CD4-positive, alpha-beta T cell treated with Interleukin-17A for 1 hour (primary cell): ENCODE measurements at places on chromosomes 3 and 15.
A peak's percentile ranks its signal among the peaks of the same experiment; 100 is the strongest.

DNA sequence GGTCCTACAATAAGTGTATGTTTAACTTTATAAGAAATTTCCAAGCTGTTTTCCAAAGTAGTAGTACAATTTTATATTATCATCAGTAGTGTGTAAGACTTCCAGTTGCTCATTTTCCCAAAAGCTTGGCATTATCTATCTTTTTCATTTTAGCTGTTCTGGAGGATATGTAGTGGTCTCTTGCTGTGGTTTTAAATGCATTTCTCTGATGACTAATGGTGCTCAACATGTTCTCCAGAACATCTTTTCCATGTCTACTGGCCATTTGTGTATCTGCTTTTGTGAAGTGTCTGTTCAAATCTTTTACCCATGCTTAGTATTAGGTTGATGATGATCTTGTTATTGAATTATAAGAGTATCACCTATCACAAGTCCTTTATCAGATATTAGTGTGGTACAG is 13.3 kb downstream of the BCL2A1 start:
- DNase-seq, result no peak

DNA sequence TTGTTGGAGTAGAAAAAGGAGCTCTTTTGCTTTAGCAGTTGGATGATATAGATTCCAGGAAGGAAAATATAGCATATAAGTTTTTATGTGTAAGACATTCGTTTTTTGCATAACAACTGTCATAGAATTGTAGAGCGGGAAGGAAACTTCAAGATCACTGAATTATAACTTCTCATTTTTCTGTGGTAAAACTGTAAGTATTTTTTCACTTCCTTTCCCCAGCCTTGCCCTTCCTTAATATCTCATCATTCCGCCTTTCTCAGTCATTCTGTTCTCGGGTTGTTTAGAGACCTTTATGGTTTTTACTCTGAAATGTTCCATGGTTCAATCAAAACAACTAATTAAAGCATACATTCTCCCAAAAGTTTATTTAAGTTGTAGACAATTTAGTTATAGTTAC is 1.1 kb downstream of the EAF2 start:
- no peak for DNase-seq

DNA sequence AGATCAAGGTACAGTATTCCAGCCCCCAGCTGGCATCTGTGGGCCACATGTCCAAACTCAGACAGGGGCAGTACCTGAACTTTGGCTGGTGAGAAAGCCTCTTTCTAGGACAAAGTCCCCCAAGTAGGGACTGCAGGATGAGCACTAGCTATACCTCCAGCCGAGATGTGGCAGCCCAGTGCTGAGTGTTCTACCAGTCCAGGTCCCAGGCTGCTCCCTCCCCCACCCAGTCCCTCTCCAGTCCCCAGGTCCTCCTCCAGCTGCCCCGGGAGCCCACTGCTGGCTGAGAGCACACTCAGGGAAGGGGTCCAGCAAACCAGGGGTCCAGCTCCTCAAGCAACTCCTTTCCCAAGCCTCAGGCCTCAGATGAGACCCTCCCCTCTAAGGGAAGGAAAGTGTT is 1.5 kb downstream of the SLC26A6 start:
- no peak for DNase-seq

DNA sequence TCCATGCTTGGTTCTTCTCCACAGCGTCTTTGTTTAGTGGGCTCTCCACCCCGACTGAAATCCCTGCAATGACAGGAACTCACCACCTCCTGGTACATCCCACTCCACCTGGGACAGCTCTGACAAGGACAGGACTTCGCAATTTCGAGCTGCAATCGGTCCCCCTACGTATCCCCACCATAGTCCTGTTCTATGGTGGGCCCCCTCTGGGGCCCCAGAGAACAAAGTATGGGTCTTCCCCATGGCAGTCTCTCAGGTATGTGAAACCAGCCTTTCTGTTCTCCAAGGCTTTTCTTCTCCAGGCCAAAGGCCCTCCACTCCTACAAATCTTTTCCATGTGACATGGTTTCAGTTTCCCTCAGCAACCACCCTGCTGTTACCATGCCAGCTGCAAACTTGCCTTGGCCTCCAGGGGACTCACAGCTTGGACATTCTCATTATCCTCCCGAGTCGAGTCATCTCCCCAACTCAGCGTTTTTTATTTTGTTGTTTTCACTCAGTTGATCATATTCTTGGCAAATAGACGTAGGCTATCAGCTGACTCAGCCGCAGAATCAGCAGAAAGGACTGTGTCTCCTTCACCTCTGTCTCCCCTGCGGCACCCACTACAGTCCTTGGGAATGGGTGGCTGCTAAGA is 233.3 kb downstream of the OPA1 start:
- no peak for DNase-seq

GRCh38 chr3:48232734-48233133 is 8.2 kb upstream of the ZNF589 start:
- peak; percentile 59 for DNase-seq

DNA sequence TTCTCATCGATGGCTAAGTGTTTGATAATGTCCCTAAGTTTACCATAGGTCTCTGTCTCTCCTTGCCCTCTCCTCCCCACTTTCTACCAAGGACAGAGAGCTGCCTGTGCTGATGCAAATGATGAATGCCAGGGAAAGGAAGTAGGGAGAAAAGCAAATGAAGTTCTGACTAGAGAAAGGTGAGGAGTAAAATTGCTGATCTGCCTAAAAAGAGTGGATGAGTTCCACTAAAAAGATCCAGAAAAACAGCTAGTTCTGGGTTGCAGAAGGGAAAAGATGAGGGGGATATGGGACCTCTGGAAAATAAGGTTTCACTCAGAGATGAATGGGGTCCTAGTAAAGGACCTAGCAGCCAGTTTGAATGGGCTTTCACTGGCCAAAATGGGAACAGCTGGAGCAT is 13.8 kb downstream of the MYZAP start:
- no peak for DNase-seq

GRCh38 chr3:76582632-76583378 is 457.1 kb upstream of the ROBO2 start:
- no peak for DNase-seq

DNA sequence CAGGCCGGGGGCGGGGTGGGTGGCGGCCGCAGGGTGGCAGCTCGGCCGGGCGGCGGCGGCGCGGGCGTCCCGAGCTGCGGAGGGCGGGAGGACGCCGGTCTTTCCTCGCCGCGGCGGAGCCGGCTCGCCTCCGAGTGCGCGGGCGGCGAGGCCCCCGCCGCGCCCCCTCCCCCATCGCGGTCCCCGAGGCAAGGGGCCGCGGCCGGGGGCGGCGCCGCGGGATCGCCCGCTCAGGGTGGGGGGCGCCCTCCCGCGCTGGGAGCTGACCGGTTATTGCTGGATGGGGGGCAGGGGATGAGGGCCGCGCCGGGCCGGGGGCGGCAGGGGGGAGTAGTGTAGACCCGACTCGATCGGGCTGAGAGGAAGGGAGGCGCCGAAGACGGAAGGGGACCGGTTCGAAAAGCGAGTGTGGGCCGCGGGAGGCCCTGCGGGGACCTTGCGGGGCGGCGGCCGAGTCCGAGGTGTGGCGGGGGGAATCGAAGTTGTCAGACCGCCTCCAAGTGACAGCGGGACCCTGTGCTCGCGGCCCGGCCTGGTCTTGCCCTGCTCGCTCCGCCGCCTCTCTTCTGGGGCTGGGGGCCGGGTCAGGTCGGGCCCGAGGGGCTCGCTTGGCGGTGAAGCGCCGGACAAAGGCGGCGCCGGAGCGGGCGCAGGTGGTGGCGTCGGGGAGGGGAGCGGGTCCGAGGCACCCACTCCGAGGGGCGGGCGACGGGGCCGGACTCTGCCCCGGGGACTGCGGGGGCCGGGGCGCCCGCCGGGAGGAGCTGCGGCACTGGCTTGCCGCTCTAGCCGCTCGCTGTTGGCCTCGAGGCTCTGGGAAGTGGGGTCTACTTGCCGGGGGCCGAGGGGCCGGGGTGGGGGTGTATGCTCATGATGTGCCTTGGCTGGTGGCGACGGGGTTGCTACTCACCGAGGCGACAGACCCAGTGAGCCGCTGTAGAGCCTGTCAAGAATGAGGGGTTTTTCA is 1.1 kb downstream of the BAHD1 start:
- peak; percentile 28 for DNase-seq

GRCh38 chr3:133058831-133059230 is 20.6 kb downstream of the TMEM108 start:
- no peak for DNase-seq

- DNase-seq, result no peak
Measured at GRCh38 chr3:52477076-52477795, 17.9 kb upstream of the STAB1 start.

DNA sequence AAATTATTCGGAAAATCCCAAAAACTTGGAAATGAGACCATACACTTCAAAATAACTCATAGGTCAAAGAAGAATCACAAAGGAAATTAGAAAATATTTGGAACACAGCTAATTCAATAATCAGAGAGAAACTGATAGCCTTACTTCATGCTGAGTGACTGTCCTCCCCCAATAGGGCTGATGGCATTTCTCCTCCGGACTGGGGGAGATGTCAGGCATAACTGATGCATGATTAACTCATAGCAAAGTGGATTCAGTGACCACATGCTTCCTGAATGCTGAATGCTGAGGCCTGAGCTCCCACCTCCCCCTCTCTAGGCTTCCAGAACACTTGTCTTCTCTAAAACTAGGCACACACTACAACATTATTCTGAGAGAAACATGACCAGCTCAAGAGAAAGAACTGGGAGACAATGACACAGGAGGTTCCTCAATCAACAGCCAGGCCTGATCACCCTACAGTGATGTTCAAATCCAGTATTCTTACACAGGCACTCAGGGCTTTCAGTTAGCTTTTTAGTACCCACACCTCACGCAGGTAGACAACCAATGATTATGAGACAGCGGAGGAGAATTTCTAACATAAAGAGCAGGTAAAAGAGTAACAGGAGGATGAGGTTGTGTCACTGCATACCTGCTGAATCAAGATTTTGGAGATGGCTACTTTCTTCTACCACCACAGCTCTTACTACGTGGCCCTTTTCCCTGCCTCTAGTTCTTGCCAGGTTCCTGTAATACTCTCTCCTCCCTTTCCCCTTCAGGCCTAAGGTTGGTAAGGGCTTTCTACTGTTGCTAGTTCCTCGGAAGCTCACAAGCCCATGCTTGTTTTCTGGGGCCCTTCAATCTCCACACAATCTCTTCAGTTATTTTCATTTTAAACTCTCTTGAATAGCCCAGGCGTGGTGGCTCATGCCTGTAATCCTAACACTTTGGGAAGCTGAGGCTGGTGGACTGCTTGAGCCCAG is 96.1 kb downstream of the FMN1 start:
- DNase-seq, result no peak

DNA sequence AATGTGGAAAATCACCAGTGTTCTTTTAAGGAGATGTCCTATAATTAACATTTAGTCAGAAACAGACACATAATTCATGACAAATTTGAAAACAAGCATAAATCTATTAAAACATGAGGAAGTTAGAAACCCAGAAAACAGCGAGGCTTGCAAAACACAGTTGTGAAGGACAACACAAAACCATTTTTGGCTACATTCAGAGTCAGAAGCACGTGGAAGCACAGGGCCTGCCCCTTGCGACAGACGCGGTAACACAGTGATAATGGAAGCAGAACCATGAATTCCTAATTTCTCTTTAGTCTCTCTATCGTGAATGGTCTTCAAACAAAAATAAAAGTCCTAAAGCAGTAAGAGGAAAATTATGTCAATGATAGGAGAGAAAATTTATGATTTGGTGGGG is 12.2 kb downstream of the NCEH1 start:
- DNase-seq, result no peak

DNA sequence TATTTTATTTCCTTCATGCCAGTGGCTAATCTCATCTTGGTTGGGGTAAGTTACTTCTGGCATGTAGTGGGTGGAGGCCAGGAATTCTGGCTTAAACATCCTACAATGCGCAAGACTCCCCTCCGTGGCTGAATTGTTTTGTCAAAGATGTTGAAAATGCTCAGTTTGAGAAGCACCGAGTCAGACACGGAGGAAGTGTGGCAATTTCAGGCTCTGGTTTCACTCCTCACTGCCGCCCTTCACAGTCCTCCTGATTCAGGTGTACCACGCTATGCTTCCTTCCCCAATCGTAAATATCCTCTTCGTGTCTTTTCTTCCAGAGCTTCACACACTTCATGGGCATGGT is 150.7 kb downstream of the OPA1 start:
- DNase-seq, result no peak

GRCh38 chr3:193842029-193842798 is 249.2 kb downstream of the OPA1 start:
- peak; percentile 12 for DNase-seq

GRCh38 chr15:64865998-64866520 is 24.3 kb downstream of the PLEKHO2 start:
- DNase-seq, result no peak

- DNase-seq, result no peak
Measured at GRCh38 chr3:2484162-2485026, 385.7 kb downstream of the CNTN4 start.

DNA sequence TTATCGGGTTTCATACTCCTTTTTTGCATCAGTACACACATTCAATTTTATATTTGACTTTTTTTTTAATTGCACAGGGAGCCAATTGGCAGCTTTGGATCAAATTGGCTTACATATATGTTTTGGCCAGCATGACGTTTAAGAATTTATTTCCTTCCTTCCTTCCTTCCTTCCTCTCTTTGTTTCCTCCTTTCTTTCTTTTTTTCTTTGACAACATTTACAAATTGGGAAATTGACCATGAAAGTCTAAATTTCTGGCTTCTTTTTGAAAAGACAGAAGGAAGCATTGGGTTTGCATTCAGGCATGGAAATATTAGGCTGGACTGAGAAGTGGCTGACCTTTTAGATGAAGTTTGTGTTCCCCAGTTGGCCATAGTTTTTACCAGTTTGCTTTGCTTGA is 103.4 kb upstream of the IGSF10 start:
- no peak for DNase-seq

DNA sequence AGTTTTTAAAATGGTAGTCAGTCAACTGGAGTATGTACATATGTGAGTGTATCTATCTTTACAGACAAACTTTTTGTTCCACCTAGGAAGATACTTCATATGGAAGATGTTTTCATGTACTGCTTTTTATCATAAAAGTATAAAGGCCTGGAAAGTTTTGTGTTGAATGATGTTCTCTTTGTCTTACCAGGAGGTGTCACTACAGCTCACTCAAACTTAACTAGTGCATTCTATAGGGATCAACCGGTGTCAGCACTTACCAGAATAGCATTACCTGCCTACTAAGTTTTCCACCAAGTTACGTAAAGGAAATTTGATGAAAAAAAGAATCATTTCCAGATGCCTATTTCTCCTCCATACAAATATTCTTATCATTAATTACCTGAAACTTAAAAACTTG is 522.6 kb upstream of the SEMA6D start:
- DNase-seq, result no peak

DNA sequence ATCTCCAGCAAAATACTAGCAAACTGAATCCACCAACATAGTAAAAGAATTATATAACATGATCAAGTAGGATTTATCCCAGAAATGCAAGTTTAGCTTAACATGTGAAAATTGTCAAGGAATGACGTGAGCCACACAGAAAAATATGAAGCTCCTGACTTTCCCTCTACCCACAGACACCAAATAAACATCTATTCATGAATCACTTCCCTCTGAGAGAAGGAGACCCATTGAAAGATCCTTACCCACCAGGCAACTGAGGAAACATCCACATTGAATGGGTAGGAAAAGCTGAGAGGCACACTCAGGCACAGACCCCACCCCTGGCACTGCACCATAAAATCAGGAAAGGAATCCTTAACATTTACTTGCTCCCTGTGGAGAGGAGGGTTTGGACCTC is 102.2 kb upstream of the MANF start:
- DNase-seq, result no peak
